ENCODE measurements at places on chromosomes 7 and 10. TPM values are rescaled to one million over a fixed set of nuclear protein-coding genes. Genes with fewer than 3 reads are reported as not detected.

GRCh38 chr10:34801097-34801733 is 13.9 kb downstream of the PARD3 start:
- no peak for DNase-seq

GRCh38 chr7:18978108-18978495 is 139.3 kb downstream of the TWIST1 start:
- DNase-seq, result no peak

DNA sequence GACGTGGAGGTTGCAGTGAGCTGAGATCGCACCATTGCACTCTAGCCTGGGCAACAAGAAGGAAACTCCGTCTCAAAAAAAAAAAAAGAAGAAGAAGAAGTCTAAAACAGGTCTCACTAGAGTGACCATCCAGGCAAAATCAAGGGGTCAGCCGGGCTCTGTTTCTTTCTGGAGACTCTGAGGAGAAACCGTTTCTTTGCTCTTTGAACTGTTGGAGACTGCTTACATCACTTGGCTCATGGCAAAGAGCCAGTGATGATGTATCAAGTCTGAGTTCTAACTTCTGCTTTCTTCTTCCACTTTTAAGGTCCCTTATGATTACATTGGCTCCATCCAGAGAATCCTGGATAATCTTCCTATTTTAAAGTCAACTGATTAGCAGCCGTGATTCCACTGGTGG is 306.8 kb downstream of the WDR11 start:
- DNase-seq, result no peak

GRCh38 chr10:11086177-11086840 is 68.6 kb downstream of the CELF2 start:
- no peak for DNase-seq

DNAH11 gene
- total RNA-seq, result 0.25 TPM

DNA sequence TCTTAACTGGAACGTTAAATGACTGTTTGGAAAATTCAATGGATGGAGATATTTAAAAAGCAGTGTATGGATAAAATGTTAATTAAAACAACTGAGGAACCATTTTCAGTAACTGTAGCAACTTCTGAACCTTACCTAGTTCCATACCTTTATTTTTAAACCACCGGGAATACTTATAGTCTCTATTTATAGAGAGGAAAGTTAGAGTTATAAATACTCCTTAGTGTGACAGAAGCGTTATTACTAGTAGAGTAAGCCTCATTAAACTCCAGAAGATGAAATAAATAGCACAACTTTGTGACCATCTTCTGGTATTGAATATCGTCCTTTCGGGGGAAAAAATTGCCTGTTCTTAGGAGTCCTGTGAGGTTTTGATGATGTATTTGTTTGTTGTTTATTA is 114.9 kb downstream of the LCOR start:
- no peak for DNase-seq

DNA sequence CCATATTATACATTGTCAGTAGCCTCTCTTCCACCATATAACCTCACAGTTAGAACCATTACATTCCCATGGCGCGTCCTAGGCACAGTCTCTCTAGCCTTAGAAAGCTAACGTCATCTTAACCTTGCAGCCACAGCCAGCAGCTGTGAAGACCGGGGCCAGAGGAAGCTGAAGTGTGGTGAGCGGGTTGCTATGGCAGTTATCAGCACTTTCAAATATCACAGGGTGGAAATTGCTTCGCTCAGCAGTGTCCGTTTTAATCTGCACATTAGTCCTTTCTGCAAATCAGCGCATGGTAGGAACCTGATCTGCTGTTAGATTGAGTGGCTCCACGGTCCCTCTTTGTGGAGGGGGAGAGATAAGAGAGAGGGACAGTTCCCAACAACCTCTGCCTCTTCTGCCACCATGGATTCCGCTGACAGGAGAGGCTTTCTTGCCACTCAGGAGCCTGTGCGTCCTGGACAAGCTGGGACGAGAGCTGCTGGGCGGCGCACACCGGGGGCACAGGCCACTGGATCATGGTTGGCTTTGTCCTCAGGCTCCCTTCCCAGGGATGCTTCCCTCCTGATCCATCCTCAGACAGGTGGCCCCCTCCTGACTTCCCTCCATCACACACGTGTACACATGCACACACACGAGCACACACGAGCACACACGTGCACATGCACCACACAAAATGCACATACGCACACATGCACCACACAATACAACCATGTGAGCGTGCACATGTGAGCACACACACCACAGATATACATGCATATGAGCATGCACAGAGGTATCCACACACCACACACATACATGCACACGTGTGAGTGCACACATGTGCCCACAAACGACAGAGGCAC is 93.8 kb downstream of the WDR37 start:
- DNase-seq, result no peak

DNA sequence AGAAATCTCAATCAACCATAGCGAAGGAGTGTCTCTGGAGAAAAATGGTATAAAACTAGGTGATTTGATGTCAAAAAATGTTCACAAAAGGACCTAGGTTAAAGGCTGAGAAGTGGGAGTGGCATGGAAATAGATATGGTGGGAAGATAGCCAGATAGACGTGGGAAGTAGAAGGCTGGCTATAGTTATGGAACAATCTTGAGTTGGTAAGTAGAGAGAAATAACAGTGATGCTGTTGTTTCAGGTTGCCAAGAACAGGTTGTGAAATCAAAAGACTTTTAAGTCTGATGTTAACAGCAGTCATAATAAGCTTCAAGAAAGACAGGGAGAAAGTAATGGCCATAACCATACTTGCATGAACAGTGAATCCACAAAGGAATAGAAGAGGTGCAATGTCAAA is 106.1 kb upstream of the RSU1 start:
- DNase-seq, result no peak

FRMD4A gene
- total RNA-seq, result 0.76 TPM

ENTPD1 gene
- total RNA-seq, result 0.69 TPM

STN1 gene
- total RNA-seq, result 14.8 TPM

DNA sequence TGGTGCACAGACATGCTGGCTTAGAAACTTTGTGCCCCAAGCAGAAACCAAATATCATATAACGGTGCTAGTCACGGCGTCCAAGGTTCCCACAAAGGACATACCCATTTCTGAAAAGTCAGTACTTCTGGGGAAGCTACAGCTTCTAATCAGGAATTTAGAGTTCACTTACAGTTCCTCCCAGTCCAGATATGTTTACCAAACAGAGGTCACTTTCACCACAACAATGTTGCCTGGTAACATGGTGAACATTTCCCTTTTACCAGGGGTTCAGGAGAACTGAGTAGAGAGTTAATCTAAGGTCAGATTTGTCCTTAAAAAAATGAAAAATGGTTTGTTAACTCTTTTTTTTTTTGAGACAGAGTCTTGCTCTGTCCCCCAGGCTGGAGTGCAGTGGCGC is 265.9 kb upstream of the MKLN1 start:
- no peak for DNase-seq

- peak; percentile 41 for DNase-seq
Observed at GRCh38 chr10:26436848-26437247, 1.3 kb upstream of the APBB1IP start.

- no peak for DNase-seq
Observed at GRCh38 chr10:62127975-62128374, 140.7 kb downstream of the RTKN2 start.

MCM7 gene
- 64.6 TPM for total RNA-seq

- no peak for DNase-seq
Observed at GRCh38 chr10:131274133-131274880, 37.2 kb downstream of the TCERG1L start.

ST8SIA6 gene
- 0.14 TPM for total RNA-seq

MRLN gene
- not detected for total RNA-seq

HYCC1 gene
- total RNA-seq, result 13.5 TPM
